HS-5 (cell line): ENCODE measurements at places on chromosomes 3 and 15.

- DNase-seq = no peak
Measured at GRCh38 chr3:14846226-14846880, 27.6 kb downstream of the FGD5 start.

DNA sequence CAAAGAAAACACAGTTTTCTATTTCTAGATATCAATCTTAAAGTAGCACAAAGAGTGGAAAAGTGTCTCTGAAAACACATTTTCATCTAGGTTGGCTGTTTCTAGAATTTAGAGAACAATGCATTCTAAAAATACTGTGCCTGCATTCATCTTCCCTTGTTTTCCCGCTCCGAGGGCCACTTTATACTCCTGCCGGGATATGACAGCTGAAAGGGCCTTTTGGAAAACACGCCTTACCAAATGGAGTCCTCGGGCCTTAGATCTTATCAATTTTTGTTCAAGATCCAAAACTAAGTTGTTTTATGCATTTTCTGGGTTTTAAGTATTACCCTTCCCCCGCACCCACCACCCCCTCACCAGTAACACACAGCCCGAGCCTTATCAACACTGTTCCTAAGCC is 47.9 kb upstream of the ARHGEF3 start:
- DNase-seq = no peak

- DNase-seq = no peak
Measured at GRCh38 chr3:149726716-149727407, 25.4 kb downstream of the COMMD2 start.

- DNase-seq = no peak
Measured at GRCh38 chr3:137770835-137771399, 6.8 kb downstream of the SOX14 start.

- DNase-seq = no peak
Measured at GRCh38 chr15:39939487-39940452, 5.9 kb downstream of the EIF2AK4 start.

DNA sequence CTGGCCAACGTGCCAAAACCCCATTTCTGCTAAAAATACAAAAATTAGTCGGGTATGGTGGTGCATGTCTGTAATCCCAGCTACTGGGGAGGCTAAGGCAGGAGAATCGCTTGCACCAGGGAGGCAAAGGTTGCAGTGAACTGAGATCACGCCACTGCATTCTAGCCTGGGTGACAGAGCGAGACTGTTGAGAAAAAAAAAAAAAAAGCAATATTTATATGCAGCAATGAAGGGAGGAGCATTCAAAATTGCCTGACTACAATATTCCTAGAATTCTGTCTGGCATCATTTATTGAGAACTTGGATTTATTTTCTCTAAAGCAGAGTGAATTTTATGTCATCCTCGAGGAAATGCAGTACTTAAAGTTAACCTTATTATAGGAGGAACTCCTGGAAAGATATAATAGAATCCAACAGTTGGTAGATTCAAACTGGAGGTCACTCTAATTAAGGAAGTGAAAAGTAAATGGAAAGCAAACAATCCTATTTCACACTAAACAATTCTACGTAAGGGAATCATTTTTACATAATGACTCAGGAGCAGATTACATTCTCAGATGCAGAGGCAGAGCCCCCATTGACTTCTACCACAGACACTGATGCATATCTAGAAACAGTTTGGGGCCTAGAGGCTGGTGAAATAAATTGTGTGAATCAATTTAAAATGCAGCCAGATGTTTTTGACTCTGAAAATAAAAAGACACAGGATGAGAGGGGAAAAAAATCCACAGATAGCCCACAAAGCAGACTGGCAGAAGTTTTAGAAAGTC is 82.1 kb upstream of the FHIT start:
- DNase-seq = peak; percentile 29

- DNase-seq = no peak
Measured at GRCh38 chr15:35854316-35854715, 308.4 kb upstream of the DPH6 start.
